ENCODE measurements at places on chromosomes 3 and 15. TPM values are rescaled to one million over a fixed set of nuclear protein-coding genes. Genes with fewer than 3 reads are reported as not detected.

Gene PLA2G4E
- 0.50 TPM for polyA plus RNA-seq

Gene OR5H2
- not detected for polyA plus RNA-seq

Gene ZPLD1
- polyA plus RNA-seq, result not detected

Gene MITF
- 4.2 TPM for polyA plus RNA-seq

Gene SLC28A2
- 0.43 TPM for polyA plus RNA-seq

Gene FETUB
- polyA plus RNA-seq, result 0.08 TPM

Gene CTXN2
- polyA plus RNA-seq, result not detected

Gene HTR3E
- polyA plus RNA-seq, result not detected

Gene CLDN16
- polyA plus RNA-seq, result not detected

Gene ZNF662
- 13.8 TPM for polyA plus RNA-seq

Gene FLNB
- 64.1 TPM for polyA plus RNA-seq

Gene C2CD4A
- polyA plus RNA-seq, result not detected

Gene CYP19A1
- polyA plus RNA-seq, result 0.70 TPM

DNA sequence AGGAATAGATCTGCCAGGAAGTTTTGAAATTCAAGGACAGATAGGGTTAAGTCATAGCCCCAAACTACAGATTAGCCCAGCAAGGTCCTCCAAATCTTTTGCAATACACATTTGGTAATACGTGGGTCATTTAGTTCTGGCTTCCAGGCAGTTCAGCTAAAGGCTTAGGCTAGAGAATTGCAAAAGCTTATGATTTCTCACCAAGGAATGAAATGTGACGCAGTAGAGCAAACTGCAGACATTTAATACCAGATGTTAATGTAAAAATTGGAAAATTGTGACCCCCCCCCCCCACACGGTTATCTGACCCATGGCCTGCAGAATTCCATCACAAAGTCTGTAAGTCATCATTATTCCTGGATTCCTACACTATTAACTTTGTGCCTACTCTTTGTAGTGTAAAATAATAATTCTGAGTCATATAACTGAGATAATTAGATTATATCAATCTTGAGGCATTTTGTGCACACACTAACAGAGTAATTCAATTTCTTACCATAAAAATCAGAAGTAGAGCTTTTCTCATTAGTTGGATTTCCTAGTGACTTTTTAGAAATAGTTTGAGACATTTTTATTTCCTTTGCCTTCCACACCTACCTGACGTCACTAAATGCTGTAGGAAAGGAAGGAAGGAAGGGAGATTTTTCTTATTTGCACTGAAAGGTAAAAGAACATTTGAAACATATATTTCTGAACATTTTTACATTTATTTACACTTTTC lies 235.2 kb downstream of the DTWD1 start:
- peak; percentile 95 for DNase-seq

DNA sequence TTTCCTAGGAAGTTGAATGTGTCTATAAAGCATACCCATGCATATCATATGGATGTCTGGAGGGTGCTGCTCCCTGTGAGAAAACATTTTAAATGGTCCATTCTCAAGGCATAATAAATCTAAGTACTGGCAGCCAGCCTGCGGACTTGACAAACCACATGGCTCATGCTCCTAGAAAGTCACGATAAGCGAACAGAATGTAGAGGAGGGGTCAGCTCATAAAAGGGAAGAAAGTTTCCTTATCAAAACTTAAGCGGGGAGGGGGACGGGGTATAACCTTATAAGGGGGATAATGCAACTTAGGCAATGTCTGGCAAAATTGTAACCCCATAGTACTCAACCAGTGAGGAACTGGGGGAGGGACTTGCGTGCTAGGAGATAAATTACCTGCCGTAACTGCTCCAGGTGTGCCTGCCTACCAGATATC lies 159.8 kb upstream of the LMCD1 start:
- peak; percentile 43 for DNase-seq

GRCh38 chr15:45993072-45993471 lies 358.2 kb downstream of the SQOR start:
- no peak for DNase-seq

- DNase-seq, result no peak
Measured at GRCh38 chr3:157285966-157286365, 126.0 kb upstream of the CCNL1 start.

GRCh38 chr3:14550651-14551611 lies 10.8 kb upstream of the GRIP2 start:
- DNase-seq, result no peak

- no peak for DNase-seq
Measured at GRCh38 chr3:67215690-67216089, 217.6 kb downstream of the KBTBD8 start.

DNA sequence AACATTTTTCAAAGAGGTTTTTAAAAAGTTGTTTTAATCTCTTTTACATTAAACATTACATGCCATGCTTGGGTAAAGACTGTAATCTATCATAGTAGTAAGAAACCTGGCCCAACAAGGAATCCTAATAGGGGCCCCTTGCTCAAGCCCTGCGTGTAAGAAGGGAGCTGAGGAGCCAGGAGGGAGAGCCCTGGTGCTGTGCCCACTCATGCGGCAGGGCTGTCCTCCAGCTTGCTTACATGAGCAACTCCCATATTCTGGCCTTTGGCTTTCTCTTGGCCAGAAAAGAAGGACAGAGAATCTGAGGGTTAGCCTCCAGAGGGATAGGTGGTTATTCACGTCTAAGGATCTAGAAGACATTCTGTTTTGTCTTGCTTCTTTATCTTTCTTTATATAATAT lies 49.8 kb downstream of the KBTBD12 start:
- no peak for DNase-seq

DNA sequence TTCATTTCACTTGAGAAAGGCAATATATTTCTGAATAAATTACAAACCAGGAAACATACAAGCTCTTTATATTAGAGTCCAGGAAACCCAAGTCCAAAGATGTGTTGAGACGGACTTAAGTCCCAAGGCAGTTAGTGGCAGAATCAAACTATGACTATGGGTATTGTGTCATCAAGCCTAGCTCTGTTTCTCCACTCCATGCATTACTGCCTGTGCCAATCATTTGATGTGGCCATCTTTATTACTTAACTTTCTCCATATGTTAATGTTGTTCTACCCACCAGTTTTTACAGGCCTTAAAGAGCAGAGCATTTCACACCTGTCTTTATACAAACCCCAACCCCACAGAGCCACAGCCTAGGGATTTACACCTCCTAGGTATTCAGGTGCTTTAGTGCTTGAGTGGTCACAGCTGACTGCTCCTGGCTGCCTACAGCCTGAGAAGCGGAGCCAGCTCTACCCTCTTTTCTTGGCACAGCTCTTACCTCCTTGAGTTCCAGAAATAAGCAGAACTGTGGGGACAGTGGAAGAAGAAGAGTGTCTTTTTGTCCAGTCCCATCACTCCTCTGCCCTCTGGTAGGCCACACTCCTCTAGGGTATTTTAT lies 92.1 kb downstream of the DTWD1 start:
- DNase-seq, result no peak

DNA sequence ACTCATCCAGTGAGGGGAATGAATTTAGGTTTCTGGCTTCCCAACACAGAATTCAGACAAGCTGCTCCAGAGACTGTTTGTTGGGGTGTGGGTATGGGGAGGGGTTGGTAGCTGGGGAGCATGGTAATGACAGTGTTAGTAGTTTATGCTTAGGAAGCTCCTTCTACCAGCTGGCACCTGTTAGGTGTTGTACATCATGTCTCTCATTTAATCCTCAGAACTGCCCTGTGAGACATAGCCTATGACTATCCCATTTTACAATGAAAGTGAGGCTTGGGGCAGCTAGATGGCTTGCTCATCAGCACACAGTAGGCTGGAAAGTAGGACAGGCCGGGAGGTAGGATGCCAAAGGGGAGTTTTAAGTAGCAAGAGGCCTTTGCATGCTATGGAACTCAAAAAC lies 2.5 kb downstream of the EIF4E3 start:
- no peak for DNase-seq

DNA sequence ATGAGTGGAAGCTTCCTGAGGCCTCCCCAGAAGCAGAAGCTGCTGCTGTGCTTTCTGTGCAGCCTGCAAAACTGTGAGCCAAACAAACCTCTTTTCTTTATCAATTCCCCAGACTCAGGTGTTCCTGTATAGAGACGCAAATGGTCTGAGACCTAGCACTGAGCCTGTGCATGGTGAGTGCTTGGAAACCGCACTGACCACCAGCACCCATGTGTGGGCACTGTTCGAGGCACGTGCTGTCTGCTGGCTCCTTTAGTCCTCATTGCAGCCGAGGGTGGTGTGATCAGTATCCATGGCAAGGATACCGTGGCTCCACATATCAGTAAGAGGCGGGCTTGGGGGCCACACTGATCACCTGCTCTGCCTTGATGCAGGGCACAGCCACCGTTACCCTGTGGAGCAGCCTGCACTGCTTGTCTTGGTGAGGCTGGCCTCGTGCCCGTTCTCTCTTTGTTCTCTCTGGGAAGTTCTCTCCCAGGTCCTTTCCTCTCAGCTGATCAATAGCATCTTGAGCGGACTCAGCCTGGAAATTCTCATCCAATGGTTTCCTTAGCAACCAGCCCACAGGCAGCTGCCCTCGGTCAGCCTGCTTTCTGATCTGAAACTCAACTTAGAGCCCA lies 101.0 kb downstream of the PLXNA1 start:
- no peak for DNase-seq

GRCh38 chr3:155323063-155323666 lies 29.7 kb upstream of the STRIT1 start:
- DNase-seq, result peak; percentile 84

GRCh38 chr3:189041482-189042090 lies 130.2 kb upstream of the TPRG1 start:
- DNase-seq, result peak; percentile 7

DNA sequence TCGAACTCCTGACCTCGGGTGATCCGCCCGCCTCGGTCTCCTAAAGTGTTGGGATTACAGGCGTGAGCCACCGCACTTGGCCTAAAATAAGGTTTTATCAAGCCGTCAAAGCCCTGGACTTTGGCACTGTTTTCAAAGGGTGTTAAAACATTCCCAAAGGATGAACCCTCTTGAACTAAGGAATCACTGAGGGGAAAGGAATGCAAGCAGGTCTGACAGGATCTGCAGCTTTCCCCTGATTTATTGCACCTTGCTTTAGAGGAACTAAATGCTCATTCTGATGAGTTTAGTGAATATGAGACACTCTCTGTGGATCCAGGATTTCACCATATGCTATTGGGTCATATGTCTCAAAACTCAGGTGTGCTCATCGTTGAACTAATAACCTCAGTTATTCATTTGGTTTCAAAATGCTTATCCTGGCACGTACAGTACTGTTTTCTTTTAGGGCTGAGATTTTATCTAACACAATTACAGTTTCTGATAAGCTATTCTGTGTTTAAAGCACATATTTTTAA lies 63.0 kb upstream of the TSC22D2 start:
- DNase-seq, result no peak

GRCh38 chr15:90799639-90800170 lies 68.7 kb upstream of the FURIN start:
- no peak for DNase-seq

GRCh38 chr3:19216669-19217337 lies 68.5 kb downstream of the KCNH8 start:
- DNase-seq, result no peak

DNA sequence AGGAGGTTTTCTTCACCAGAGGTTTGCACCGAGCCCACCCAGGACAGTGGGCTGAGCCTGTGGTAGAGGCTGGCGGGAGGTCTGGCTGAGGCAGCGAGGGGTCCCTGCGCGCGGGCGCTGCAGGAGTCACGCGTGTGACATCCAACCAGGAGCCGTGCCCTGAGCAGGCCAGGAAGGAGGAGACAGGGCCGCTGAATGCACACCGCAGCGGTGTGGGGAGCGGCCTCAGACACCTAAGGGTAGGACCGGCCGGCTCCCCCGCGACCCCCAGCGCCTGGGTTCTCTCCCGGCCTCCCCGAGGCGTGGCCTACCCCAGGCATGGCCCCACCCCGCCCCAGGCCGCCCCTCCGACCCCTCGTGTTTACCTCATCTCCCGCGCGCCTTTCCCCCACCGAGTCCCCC lies 412 bp downstream of the SLC41A3 start:
- DNase-seq, result peak; percentile 82

GRCh38 chr3:136885357-136886213 lies 23.6 kb downstream of the NCK1 start:
- no peak for DNase-seq

GRCh38 chr15:81265256-81265943 lies 58.5 kb downstream of the STARD5 start:
- DNase-seq, result no peak

- DNase-seq, result no peak
Measured at GRCh38 chr3:23566499-23566898, 239.3 kb upstream of the UBE2E1 start.

GRCh38 chr15:39078026-39078425 lies 502.9 kb upstream of the THBS1 start:
- DNase-seq, result no peak

DNA sequence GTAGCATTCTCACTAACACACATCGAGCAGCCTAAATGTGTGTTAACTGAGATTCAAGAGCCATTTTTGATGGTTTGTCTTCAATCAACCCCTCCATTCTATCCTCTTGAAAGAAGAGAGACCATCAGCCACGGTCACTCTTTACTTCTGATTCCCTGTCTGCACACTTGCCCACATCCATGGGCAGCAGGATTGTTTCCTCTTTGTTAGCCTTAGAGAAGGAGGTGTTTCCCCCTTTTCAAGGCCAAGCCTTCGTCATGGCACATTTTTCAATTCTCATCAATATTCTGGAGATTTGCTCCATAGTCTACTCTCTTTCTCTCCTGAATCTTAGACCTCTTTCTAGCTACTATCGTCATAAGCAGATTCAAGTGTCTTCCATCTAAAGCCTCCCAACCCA lies 522.4 kb upstream of the NAALADL2 start:
- DNase-seq, result no peak

DNA sequence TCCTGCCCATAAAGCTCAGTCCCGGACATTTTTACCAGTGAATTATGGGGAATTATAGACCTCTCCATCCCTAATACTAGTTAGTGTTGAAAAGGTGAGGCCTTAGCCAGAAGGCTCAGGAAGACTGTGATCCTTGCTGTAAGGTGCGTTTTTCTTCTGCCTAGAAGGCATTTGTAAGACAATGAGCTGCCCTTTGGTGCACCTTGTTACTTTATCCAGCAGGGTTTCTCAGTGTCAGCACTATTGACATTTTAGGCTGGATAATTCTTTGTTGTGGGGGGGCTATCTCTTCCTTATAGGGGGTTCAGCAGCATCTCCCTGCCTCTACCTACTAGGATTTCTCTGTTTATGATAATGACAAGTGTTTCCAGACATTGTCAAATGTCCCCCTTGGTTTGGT lies 108.1 kb upstream of the ABHD17C start:
- DNase-seq, result no peak

- DNase-seq, result no peak
Measured at GRCh38 chr3:140748903-140749302, 71.0 kb downstream of the TRIM42 start.

- DNase-seq, result no peak
Measured at GRCh38 chr3:14461748-14462324, 59.4 kb downstream of the SLC6A6 start.
